SK-N-SH (cell line): ENCODE measurements at places on chromosomes 5 and 9.

GRCh38 chr9:109537288-109537687 lies 39.2 kb upstream of the PTPN3 start:
- DNase-seq = no peak

DNA sequence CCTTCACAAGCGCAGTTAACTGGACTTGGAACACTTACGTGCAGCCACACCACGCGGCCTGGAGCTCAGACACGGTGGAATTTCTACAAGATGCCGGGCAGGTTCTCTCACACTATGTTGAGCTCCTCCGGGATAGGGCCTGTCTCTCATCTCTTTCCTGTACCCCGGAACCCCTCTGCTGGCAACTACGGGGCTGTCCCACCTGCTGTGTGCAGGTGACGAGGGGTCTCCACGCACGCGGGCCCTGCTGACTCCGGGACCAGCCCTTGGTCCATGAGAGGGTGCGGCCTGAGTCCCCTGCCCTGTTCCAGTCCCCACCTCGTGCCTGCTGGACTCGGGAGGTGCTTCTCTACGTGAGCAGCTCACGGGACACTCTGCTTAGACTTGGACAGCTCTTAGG lies 40.1 kb downstream of the SLC6A3 start:
- DNase-seq = no peak

GRCh38 chr9:137851516-137852267 lies 25.9 kb upstream of the CACNA1B start:
- DNase-seq = peak; percentile 34

DNA sequence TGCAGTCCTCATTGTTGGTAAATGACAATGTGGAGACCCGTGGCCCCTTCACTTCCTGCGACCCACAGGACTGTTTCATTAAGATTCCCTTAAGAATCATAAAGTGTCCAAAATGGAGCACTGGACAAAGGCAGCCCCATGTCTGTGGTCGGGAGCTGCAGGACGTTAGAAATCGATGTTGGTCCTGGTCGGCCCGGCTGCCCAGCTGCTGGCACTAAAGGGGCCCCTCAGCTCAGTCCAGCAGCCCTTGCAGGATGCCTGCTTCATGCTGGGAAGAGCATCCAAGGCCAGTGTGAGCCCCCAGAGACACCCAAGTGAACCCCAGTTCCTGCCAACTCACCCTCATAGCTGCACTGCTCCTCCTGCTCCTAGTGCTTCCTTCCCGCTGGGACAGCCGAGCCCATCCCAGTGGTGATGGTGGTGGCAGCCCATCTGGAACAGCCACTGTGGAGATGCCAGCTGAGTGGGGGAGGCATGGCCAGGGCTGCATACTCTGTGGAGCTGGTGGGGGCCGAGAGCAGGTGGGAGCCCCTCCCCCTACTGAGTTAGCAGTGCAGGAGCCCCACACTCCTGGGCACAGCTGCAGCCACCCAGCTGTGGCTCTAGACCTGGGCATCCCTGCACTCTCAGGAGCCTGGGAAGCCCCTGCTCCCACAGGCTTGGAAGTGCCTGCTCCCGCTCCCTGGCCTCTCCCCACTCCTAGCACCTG lies 168.0 kb upstream of the IRX2 start:
- no peak for DNase-seq

DNA sequence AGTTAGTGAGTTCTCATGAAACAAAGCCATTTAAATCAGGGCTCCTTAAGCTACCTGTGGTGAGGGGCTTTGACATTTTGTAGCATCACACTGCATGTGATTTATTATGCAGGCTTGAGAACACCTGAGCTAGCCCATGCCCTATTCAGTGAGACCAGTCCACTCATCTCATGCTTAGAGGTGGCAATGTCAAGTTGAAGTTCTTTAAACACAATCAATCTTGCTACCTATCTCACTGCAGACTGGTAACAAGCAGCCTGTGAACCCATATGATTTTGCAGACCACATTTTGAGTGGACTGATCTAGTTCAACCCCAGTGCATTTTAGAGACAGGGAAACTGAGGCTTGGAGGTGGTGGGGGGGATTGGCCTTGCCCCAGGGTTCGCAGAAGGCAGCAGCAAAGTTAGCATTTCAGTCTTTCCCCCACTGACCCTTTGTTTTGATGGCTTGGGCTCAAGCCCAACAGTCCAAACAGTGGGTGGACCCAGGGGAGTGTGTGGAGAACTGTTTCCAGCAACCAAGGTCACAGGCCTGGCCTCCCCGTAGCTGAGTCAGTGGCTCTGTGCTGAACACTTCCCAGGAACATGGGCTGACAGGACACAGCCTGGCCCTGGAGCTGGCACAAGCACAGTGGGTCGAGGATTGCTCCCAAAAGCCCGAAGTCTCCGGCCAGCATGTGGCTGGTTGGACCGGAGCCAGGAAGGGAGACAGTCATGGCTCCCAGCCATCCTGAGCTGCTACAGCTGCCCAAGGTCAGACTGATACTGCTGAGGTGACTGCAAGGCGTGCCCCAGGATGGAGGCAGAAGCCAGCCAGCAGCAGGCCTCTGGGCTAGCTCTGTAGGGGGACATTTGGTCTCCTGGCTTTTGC lies 95.3 kb downstream of the RGS3 start:
- DNase-seq = peak; percentile 76
